ENCODE measurements at places on chromosomes 12 and 14.

GRCh38 chr12:98754095-98754494 is 109.0 kb downstream of the APAF1 start:
- DNase-seq: no peak

DNA sequence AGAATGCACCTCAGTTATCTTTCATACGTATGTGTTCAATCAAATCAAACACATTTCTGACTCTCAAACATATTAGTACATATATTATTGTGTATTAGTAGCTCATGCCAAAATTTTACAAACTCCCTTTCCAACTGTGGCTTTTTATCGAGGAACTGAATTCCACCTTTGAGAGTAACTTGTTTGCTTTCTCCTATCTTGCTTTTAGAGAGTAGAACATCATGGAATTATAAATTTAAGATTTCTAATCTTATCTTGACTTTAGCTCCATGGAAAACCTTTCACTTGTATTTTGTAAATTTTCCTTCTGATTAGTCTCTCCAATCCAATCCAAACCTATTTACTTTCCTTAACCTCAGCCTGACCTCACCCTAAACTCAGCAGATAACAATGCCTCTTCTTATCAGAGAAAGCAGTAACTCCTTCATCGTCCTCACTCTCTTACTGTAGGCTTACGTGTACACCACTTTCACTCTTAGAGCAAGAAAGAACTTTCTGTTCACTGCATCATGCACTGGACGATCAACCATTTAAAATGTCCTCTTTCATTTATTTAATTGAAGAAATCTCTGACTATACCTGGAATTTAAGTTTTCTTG is 164.5 kb downstream of the TMTC3 start:
- no peak for DNase-seq

GRCh38 chr14:72594099-72594901 is 299.6 kb downstream of the DPF3 start:
- peak; percentile 8 for DNase-seq

DNA sequence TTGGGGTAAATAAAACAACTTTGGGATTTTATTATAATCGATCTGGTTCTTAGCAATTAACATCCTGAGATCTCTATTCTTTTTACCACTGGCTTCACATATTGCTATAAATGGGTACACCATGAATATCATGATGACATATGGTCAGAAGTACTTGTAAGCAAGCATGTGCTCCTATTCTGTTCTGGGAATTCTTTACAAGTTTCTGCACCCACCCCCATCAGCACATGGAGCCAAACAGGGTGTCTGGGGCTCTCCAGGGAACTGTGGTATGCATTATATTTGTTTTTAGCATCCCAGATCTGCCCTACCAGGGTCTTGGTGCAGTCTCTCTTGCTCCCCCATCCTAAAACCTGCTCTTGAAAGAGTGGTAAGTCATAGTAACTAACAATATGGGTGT is 31.3 kb downstream of the DMAC2L start:
- no peak for DNase-seq

DNA sequence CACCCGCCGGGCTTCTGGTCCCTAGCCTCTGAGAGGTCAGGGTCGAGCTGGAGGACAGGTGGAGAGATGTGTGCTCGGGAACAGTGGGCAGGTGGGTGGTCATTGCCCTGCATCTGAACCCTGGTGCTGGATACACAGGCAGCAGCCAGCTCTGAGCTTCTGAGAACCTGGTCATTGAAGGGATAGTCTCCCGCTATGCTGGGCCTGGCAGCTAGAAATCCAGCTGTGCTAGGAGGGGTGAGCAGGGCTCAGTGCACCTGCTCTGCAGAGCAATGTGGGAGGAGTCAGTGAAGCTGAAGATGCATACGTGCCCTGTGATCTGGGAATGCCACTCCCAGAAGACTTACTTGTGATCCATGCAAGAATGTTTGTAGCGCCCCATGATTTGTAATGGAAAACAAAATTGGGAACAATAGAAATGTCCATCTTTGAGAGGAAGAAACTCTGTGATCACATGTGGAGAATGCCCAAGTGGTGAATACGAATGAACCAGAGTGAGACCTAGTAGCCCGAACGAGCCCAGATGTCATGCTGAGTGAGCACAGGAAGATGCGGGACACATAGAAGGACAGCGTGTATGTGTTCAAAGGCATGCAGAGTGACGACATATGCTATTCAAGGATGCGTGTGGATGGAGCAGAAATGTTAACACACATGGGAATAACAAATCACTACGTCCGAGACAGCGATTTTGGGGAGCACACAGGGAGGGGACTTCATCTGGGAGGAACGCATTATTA is 63.4 kb downstream of the AACS start:
- no peak for DNase-seq

DNA sequence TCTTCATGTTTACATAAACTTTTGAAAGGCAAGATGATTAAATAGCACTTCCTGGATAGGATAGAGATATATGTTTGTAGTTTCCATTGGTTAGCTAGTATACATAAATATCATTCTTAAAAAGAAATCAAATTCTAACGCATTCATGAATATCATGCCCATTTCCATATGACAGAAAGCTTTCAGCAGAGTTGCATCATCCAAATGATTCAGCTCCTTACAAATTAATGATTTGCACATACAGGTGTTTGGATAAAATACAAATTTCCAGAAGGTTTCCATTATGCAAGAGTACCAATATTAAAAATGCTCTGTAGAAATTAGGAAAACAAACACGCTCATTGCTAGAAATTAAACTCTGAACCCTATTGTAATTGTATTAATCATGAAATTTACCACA is 264.4 kb downstream of the FOXG1 start:
- DNase-seq: no peak

GRCh38 chr12:106138633-106139421 is at the start of gene NUAK1:
TSS of gene NUAK1 (minus strand) at chr12:106138954. CDS start at chr12:106138653, 301 bp downstream.
- no peak for DNase-seq

DNA sequence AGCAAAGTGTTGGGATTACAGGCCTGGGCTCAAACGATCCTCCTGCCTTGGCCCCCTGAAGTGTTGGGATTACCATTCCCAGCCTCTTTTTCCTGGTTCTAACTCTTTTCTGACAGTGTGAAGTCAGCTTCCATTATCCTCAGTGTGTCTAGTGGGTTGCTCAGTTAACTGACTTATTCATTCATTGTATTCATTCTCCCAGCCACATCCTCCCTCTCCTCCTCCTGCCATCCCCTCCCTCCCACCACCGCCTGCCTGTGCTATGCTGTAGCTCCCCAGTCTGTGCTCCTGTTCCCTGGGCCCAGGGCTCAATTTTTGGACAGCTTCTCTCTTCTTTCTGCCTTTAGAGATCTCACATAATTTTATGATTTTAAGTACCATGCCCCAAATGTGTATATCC is 19.4 kb downstream of the ATP6V0A2 start:
- no peak for DNase-seq

DNA sequence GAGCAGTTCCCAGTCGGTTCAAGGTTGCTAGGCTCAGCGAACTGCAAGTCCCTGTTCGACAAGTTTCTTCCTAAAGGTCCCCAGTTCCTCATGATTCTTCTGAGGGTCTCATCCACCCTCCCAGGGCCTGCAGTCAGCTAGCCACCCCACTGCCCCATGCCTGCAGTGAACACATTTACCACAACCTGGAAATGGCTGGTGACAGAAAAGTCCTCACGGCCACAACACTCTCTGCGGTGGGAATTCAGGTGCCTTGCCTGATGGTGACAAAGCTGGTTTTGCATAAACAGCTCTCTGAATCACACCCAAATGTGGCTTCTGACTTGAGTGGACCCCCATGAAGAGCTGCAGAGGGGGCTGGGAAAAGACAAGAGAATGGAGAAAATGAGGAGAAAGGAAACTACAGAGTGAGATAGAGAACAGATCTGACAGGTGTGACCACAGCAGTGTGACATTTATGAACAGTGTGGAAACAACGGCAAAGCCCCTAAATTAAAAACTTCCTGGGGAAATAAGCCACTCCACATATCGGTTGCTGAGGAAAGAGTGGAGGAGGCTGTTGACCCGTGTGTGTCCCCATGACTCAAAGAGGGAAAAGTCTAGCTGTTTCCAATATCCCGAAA is 1.3 kb upstream of the CD27 start:
- DNase-seq: no peak

DNA sequence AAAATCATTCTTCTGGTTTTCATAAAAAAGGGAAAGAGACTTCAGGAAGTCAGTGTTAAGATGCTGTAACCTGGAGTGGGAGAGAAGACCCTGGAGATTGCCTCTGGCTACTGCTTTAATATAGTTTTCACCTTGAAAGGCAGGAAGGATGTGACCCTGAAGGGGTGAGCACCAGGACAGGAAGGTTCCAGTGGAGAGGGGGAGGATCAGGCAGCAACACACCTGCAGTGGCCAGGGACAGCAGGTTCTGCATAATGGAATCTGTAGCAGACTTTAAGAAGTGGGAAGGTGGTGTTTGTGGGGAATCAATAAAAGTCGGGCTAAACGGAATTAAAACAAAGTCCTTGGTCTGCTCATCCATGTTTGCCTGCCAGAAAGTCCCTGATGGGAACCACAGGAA is 6.3 kb upstream of the HEATR5A start:
- no peak for DNase-seq

DNA sequence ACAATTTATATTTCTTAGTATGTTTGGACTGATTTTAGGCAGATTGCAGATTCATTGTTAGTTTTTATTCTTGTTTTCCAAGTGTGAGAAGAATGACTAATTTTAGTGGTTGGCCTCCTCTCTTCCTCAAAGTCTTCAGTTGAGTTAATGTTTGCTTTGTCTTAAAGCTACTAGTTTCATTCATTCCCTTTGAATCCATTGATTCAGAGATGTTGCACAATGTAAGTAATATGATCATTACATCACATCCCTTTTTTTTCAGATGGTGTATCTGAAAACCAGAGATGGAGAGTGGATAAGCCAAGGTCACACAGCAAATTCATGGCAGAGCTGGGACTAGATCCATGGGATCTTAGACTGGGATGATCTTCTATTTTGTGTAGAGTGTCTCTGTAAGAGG is 577.5 kb downstream of the BCL11B start:
- DNase-seq: no peak

GRCh38 chr12:101931498-101932326 is 54.3 kb downstream of the DRAM1 start:
- DNase-seq: no peak

DNA sequence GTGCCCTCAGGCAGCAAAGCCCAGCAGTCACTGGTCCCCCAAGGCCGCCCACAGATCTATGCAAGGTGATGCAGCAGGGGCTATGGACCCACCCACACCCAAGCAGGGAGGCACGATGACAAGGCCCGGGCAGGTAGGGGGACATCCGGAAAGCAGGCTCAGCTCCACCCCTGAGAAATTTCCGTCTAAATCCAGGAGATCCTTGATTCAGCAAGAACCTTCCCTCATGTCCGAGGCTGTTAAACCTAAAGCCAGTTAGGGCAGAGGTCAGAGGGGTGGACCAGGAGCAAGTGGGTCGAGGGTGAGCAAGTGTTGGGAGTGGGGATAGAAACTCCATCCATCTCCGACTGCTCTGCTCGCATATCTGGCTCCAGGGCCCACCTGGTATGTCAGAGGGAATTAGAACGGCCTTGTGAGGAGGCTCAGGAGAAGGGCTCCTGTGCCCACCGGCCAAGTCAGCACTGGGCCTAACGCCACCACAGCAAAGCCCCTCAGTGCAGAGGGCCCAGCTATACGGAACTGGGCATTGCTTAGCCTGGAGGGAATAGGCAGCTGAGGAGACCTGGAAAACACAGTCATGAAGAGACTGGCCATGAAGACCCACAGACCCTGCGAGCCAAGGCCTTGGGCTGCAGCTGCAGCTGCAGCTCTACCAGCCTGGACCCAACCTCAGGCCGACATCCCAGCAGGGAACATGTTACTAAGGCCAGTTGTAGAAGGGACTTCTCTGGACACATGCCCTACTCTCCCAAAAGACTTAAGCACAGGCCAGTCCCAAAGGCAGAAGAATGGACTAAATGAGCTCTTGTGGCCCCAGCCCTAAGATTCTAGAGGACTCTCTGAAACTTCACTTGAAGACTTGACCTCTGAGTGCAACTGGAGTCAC is 34.3 kb downstream of the DAD1 start:
- DNase-seq: no peak

GRCh38 chr12:43912859-43913258 is 77.0 kb downstream of the TMEM117 start:
- DNase-seq: no peak

- DNase-seq: no peak
Measured at GRCh38 chr14:61103541-61104339, 122.7 kb downstream of the SLC38A6 start.

DNA sequence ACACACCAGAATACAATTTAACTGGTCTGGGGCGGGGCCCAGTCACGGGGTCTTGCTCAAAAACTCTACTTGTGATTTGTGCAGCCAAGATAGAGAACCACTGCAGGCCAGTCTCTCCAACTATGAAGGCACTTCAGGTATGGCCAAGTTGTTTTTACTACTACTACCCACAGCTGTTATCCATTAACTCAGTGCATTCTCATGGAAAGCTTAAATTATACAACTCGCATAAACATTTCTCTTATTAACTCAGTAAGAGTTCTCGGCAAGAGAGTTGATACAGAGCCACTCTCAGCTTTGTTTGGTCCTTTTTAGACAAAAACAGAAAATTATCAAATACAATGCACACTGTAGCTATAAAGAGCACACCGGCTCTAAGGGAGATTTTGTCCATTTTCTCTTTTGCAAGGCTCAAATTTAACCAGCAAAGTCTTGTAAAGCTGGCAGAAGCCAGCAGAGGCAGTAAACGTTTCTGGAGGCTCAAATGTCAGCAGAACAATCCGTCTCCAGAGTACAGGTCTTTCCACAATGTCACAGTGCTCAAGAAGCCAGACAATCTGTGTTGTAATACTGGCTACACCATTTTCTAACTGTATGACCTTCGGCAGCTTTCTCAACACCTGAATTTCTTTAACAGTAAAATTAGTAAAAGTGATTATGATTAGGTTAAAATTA is 85.9 kb downstream of the PTGER2 start:
- DNase-seq: no peak

DNA sequence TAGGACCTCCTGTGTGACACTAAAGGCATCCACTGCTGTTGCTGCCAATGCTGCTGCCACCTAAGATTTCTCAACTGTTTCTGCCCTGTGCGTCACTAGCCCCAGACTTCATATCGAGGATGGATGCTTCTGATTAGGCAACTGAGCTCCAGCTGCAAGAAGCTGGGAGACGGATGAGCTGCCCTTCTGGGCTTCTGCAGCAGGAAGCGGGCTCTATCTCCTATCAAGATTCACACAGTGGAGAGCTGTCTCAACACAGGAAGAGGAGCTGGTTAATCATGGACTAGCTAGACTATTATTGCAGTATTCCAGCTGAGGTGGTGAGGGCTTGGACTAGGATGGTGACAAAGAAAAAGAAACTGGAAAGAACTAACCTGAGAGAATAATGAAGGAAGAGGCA is 59.2 kb upstream of the PELI2 start:
- DNase-seq: no peak

DNA sequence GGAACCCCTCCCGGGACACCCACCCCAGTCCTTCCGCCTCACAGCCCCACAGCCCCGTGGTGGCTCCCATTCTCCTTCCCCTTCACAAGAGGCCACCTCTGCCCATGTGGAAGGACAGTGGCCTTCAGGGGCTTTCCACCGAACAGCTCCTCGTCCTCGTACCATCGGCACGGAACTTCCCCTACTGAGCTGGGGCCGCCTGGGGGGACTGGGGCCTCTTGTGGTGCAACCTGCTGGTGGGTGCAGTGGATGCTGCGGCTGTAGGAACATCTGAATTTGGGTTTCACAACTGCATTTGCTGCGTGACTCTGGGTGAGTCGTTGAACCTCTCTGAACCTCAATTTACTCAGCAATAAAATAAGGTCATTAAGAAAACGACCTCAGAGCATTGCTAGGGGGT is 50.9 kb downstream of the RFLNA start:
- no peak for DNase-seq

GRCh38 chr12:104929368-104929767 is 28.7 kb downstream of the SLC41A2 start:
- no peak for DNase-seq
